ENCODE measurements at places on chromosomes 2 and 18. TPM values are rescaled to one million over a fixed set of nuclear protein-coding genes. Genes with fewer than 3 reads are reported as not detected.

Gene OSBPL6
- total RNA-seq = 0.10 TPM

Gene GCKR
- 15.2 TPM for total RNA-seq

Gene EMILIN1
- 9.7 TPM for total RNA-seq

Gene TUBA3E
- total RNA-seq = not detected

Gene DQX1
- 27.6 TPM for total RNA-seq

Gene PLA2R1
- not detected for total RNA-seq

Gene TNFAIP6
- not detected for total RNA-seq

Gene RGPD4
- not detected for total RNA-seq

Gene APCDD1
- 2.1 TPM for total RNA-seq

Gene LRP1B
- not detected for total RNA-seq

Gene CABYR
- 0.38 TPM for total RNA-seq

GRCh38 chr2:142858961-142859360 lies 18.5 kb upstream of the KYNU start:
- no peak for DNase-seq

DNA sequence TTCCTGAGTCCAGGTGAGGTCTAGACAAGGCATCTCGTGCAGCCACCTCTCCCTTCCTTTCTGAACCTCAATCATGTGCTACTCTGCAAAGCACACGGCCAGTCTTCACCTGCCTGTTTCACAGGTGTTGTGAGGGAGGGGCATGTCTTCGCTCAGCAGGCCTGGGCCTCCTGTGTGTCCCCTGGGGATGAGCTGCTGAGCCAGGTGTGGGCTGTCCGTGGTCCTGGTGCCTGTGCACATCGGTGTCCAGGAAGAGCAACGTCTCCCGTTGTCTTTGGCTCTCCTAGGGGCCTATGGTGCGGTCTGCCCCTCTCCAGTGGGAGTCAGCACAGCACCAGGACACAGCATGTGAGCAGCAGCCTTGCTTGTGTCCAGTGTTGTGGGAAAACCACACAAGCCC lies 16.7 kb downstream of the ARHGEF4 start:
- DNase-seq = no peak

- no peak for DNase-seq
Observed at GRCh38 chr2:16105669-16106281, 165.4 kb downstream of the MYCN start.

DNA sequence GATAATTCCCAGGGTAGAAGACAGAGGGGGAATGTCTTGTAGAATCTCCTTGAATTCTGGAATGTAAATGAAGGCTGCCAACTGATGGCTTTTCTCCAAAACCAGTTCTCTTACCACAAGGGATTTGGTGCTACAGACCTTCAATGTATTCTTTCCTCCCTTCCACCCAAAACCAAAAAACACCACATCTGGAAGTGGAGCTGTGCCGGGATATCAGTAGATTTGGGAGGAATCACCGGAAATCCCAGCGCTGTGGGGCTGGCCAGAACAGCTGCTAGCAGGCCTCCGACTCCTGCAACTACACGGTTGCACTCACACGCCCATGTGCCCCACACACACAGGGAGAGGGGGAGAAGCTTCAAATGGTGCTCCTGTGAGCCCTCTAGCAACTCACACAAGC lies 45.7 kb downstream of the RPL31 start:
- DNase-seq = no peak

- no peak for DNase-seq
Observed at GRCh38 chr2:207630491-207630890, 5.3 kb upstream of the METTL21A start.

DNA sequence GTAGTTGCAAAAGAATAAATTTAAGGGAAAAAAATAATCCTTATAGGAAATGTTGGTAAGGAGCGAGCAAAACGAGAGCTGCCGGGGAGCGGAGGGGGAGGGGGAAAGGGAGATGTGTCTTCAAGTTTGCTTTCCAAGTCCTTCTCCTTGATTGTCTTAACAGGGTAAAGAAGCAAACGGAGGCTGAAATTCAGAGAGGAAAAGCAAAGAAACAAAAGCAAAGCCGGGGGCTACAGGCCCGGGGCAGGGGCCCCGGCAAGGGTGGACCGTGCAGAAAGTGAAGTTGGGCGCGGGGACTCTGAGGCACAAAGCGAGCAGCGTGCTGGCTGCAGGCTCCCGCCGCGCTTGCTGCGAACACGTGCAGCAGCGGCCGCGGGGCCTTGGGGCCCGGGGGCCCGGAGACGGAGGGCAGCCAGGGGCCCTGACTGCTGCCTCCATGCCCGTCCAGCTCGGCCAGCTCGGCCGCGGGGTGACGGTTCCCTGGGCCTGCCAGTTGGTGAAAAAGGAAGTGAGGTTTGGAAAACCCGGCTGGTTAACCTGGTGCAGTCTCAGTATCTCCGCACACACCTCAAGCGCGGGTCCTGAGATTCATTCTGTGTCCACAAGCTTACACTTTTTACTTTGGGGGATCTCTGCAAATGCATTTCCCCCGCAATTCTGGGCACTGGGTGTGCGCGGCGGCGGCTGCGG lies 4.1 kb downstream of the BCL11A start:
- DNase-seq = no peak

DNA sequence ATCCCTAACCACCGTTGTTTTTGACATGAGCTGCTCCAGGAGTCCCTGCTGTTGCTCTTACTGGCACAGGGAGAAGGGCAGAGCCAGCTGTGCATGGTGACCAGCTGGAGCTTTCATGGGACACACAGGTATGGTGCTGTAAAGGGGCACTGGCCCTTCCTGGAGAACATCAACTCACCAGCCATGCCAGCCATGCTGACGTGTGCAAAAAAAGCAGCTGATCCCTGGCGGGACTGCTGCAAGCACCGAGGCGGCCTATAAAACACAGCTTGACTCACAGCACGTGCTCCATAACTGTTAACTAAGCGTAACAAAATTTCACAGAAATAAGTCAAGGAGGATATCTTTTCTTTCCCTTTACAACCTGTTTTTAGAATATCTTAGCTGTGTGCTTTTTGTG lies 165.1 kb downstream of the TMEM163 start:
- no peak for DNase-seq

GRCh38 chr2:181395851-181396250 lies 61.3 kb upstream of the ITGA4 start:
- DNase-seq = no peak

- no peak for DNase-seq
Observed at GRCh38 chr18:79898952-79899608, 52.4 kb downstream of the SLC66A2 start.

- DNase-seq = no peak
Observed at GRCh38 chr18:59564561-59564960, 132.7 kb downstream of the CCBE1 start.

- DNase-seq = no peak
Observed at GRCh38 chr2:96508521-96509113, 3.5 kb upstream of the NEURL3 start.

GRCh38 chr18:57980573-57981307 lies 63.3 kb upstream of the NEDD4L start:
- no peak for DNase-seq

DNA sequence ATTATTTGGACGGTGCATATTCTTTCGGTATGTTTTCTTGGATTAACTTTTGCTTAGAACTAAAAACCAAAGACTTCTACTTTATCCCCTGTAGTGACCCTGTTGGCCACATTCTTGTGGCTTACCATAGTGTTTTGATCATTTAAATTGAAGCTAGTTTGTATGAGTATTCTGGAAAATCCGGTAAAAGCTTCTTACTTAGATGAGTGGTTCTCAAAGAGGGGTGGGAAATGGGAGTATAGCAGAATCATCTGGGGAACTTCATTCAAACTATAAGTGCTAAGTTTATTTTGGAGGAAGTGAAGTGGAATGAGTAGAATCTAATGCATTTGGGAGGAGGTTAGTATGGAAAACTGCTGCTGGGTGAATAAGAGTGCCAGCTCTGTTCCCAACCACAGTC lies 3.8 kb downstream of the PPP1CB start:
- DNase-seq = no peak

DNA sequence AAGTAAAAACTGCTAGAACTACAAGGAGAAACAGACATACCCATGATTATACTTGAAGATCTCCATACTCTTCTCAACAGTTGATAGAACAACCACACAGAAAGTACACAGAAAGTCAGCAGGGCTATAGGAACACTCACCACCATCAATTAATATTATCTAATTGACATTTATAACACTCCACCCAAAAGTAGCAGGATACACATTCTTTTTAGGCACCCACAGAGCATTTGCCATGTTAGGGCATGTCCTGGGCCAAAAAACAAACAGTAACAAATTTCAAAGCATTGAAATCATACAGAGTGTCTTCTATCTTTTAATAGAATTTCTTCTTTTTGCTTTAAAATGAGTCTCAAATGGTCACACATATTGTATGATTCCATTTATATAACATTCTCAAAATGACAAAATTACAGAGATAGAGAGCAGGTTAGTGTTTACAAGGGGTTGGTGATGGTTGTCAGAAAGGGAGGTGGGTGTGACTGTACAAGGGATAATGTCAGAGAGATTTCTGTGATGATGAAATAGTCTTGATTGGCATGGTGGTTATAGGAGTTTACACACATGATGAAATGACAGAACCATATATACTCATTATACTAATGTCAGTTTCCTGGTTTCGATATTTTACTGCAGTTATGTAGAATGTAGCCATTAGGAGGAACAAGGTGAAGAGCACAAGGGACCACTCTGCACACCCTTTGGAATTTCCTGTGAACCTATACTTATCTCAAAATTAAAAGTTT lies 82.8 kb downstream of the NCK2 start:
- no peak for DNase-seq

DNA sequence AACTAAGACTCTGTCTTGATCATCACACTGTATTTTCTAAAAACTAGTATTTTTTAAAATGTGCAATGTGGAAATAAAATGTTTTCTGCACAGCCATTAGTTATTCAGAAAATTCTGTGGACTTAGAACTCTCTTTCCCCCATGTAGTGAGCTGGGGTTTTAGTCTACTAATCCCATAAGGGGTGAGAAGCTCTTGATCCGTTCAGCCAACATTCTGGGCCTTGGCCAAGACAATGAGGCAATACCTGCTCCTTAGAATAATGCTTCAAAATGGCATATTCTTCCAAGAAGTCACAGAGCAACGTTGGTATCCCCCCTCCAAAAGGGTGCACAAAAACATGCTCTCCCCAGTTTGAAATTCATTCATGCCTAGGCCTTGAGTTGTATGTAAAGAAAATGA lies 4.0 kb downstream of the REEP1 start:
- DNase-seq = no peak

DNA sequence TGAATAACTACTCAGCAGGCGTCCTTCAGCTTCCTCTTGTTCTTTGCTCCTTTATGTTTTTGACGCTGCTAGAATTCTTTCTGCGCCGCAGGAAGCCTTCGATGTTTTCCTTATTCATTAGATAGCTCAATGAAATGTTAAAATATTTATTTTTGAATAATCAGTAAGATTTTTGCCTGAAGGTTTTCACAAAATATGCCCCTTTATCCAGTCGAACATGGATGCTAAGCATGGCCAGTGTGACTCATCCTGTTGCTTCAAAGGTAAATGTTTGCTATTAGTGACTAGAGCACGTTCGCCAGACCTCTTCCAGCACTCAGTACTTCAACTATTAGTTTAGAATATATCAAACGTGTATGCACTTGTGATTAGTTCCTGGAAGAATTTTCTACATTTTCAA lies 7.6 kb upstream of the MEIS1 start:
- peak; percentile 53 for DNase-seq

DNA sequence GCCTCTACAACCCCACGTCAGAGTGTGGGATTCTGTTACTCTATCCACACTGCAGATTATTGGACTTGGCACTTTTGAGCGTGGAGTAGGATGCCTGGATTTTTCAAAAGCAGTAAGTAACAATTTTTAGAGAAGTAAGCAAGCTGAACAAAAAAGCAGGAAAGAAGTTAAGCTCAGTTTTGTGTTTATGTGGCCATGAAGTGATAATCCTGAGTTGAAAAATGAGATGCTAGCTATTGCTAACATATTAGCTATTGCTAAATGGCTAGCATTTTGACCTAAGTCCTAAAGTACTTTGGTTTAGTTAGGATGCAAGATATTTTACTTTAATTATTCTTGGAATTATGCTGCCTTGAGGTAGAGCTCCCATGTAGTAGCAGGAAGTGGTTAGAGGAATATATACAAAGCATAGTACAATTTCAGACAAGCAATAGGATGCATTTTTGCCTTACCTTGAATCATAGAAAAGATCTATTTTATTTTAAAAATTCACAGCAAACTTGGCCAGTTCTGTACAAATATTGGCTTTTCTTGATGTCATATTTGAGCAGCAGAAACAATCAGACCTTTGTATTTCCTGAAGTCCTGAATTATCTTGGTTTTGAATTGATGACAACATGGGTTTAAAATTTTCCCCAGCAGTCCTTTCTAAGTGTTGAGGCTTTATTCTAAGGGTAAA lies 74.6 kb downstream of the COX7A2L start:
- peak; percentile 82 for DNase-seq

DNA sequence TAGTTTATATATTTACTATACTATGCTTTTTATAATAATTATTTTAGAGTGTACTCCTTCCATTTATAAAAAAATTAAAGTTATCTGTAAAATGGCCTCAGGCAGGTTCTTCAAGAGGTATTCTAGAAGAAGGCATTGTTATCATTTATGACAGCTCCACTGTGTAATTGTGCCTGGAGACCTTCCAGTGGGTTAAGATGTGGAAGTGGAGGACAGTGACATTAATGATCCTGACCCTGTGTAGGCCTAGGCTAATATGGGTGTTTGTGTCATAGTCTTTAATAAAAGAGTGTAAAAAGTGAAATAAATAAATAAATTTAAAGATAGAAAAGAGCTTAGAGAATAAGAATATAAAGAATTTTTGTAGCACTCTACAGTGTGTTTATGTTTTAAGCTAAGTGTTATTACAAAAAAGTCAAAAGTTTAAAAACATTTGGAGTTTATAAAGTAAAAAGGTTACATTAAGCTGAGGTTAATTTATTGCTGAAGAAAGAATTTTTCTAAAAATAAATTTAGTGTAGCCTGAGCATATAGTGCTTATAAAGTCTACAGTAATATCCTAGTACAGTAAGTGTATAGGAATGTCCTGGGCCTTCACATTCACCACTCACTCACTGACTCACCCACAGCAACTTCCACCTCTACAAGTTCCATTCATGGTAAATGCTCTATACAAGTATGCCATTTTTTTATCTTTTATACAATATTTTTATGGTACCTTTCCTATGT lies 190.0 kb upstream of the SESTD1 start:
- DNase-seq = peak; percentile 23

DNA sequence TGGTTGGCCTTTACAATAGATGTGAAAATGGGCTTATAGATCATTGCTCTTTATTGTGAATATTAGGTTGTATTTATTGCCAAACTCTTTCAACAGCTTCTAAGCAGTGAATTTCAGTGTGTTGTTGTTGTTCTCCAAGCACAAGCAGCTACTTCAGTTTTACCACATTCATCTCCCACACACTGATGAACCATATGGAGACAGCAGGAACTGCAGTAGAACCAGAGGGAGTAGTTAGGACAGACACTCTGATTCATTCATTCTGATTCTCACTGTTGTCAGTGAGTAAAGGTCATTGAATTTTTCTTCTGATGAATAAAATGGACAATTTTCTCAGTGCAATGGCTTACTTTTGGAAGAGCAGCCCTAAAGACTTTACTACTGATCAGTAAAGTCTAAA lies 40.2 kb downstream of the CCDC74A start:
- no peak for DNase-seq

DNA sequence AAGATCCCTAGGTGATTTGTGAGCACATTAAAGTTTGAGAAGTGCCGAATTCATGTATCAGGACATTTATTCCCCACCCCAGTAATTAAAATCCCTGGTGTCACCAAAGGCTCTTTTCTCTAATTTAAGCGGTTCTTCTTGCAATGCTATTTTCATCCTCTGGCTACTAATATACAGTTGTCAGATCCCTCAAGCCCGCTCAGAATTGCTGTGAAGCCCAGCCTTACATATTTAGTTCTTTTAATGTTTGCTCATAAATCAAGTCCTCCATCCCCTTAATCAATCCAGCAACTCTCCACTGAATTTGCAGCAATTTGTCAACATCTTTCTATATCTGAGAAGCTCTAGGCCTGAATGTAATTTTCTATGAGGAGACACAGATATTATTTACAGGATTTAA lies 437.9 kb downstream of the PIK3C3 start:
- DNase-seq = no peak

All from HepG2 (cell line).